GM23248 (cell line): ENCODE measurements at places on chromosomes 1 and 21. TPM values are rescaled to one million over a fixed set of nuclear protein-coding genes. Genes with fewer than 3 reads are reported as not detected.

The FAM20B gene
- polyA plus RNA-seq, result 10.6 and 12.6 TPM in 2 replicates

The SLC9A1 gene
- 20.0 and 23.7 TPM in 2 replicates for polyA plus RNA-seq

The CD48 gene
- polyA plus RNA-seq, result 0.28 TPM in 1 of 2 replicates, not detected in the other

The TBX15 gene
- 39.8 and 41.7 TPM in 2 replicates for polyA plus RNA-seq

The GART gene
- polyA plus RNA-seq, result 58.2 and 61.8 TPM in 2 replicates

The LEPROT gene
- polyA plus RNA-seq, result 171 and 174 TPM in 2 replicates

The MAST2 gene
- 13.6 and 14.2 TPM in 2 replicates for polyA plus RNA-seq

The LRRIQ3 gene
- not detected in 2 replicates for polyA plus RNA-seq

The VCAM1 gene
- polyA plus RNA-seq, result 3.0 and 3.2 TPM in 2 replicates

The IFI44L gene
- 0.23 and 0.47 TPM in 2 replicates for polyA plus RNA-seq

The S100A12 gene
- polyA plus RNA-seq, result not detected in 2 replicates

The DIO1 gene
- not detected in 2 replicates for polyA plus RNA-seq

The ETNK2 gene
- polyA plus RNA-seq, result 5.0 and 5.2 TPM in 2 replicates

The KRTAP11-1 gene
- polyA plus RNA-seq, result not detected in 2 replicates

The ELAVL4 gene
- polyA plus RNA-seq, result 0.13 and 0.18 TPM in 2 replicates

The RNU1-1 gene
- polyA plus RNA-seq, result not detected in 2 replicates

The NHLH1 gene
- 0.16 and 0.31 TPM in 2 replicates for polyA plus RNA-seq

The PCSK9 gene
- 0.16 TPM in 2 replicates for polyA plus RNA-seq

The TGFB2 gene
- polyA plus RNA-seq, result 1.3 and 2.0 TPM in 2 replicates

The WDR64 gene
- polyA plus RNA-seq, result not detected in 2 replicates

The ITLN2 gene
- not detected in 2 replicates for polyA plus RNA-seq

The RBM11 gene
- not detected in 2 replicates for polyA plus RNA-seq
